ENCODE measurements at places on chromosomes 11 and 22.

DNA sequence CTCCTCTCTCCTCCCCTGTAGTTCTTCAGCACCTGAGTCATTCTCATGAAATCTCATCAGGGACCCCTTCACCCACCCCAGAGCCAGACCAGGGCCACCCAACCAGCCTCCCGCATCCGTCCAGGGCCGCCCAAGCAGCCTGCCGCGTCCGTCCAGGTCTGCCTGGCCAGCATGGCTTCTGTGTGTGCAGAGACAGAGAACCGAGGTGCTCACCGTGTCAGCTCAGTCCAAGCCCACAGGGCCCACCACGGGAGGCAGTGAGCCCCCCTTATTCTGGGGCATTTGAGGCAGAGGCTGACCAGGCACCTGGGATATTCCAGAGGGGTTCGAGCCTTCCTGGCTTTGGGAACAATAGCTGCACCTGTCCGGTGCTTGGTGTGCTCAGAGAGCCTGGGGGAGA lies 1117.3 kb downstream of the BRD1 start:
- DNase-seq: no peak

GRCh38 chr22:24433828-24434470 lies 6.5 kb downstream of the ADORA2A start:
- DNase-seq: peak; percentile 73

DNA sequence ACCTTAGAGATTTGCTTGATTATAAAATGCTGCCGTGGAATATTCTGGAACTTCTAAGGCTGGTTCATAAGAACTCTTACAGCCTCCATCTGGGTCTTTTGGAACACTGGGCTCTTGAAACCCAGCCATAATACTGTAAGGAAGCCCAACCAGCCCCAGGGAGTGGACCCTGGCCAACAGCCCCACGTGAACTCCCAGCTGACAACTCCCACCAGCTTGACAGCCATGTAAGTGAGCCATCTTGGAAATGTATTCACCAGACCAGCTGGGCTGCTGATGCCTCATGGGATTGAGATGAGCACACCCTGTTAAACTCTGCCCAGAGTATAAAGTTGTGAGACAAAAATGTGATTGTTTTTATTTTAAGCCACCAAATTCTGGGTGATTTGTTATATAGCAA lies 378.7 kb upstream of the RAG2 start:
- no peak for DNase-seq

- no peak for DNase-seq
Observed at GRCh38 chr11:132177106-132177505, 806.7 kb downstream of the NTM start.

- DNase-seq: no peak
Observed at GRCh38 chr11:119774172-119774763, 45.3 kb upstream of the NECTIN1 start.

GRCh38 chr22:42528591-42529307 lies 9.2 kb upstream of the RRP7A start:
- DNase-seq: no peak

DNA sequence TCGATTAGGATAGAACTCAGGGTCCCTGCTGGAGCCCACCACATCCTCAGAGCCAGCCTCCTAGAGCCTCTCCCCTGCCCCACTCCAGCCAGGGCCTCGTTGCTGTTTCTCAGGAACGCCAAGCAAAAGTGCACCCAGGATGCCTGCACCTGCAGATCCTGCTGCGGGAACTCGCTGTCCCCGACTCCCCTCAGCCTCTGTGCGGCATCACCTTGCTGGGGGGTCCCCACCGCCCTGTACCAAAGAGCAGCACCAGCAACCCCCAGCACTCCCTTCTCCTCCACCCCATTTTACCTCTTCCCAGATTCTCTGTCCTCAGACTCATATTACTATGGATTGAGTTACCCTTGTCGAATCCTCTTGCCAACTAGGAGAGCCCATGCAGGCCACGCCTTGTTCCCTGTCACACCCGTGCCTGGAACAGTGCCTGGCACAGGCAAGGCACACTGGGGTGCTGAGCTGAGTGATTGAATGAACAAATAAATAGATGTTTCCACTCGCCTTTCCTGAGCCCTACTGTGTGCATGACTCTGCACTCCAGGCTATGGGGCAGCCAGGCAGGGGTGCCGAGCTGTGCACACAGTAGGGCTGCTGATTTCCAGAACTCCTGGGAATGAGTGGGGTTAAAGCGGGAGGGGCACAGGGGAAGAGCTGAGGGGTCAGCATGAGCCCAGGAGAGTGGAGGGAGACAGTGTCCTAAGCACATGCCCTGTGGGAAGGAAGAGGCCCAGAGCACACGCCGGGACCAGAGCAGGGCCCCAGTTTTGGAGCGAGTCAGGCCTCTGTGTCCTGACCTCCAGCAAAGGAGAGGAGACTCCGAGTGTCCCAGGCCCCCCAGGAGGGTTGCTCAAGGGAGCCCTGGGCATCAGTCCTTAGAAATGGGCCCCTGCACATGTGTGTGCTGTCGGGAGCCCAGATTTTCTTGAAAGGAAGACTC lies 44.3 kb downstream of the LINC01488 start:
- no peak for DNase-seq
